ENCODE measurements at places on chromosomes 13 and 19. TPM values are rescaled to one million over a fixed set of nuclear protein-coding genes. Genes with fewer than 3 reads are reported as not detected.

KIR2DL1 gene
- not detected for total RNA-seq

TNFRSF19 gene
- total RNA-seq, result 0.20 TPM

TIMM44 gene
- total RNA-seq, result 129 TPM

KLK12 gene
- not detected for total RNA-seq

KLK7 gene
- 0.66 TPM for total RNA-seq

KBTBD6 gene
- total RNA-seq, result 9.2 TPM

GJB6 gene
- total RNA-seq, result not detected

RNF17 gene
- not detected for total RNA-seq

ABCA7 gene
- total RNA-seq, result 45.0 TPM

CYP2A7 gene
- total RNA-seq, result 0.21 TPM

ZNF606 gene
- 24.5 TPM for total RNA-seq

NKPD1 gene
- 0.76 TPM for total RNA-seq

TTC9B gene
- not detected for total RNA-seq

SYNE4 gene
- 17.6 TPM for total RNA-seq

AMER2 gene
- 0.18 TPM for total RNA-seq

ATP4A gene
- total RNA-seq, result 0.59 TPM

PODNL1 gene
- total RNA-seq, result 1.4 TPM

LIPE gene
- total RNA-seq, result 11.5 TPM

DNA sequence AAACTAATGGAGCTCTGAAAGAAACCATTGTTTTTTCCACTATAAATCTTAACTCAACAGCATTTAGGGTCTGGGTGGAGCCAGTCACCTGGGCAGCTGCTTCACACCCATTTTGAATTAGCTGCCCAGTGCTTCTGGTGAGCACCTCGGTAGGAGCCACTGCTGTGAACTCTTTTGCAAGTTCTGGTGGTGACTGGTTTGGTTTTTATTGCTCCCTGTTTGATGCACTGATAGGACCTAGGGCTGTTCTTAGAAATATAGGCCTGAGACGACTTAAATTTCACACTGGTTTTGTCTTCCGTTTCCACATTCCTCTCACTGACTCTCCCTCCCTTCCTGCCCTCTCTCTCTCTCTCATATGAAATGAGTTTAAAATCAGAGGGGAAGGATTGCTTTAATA lies 103.9 kb downstream of the GGACT start:
- DNase-seq, result no peak

GRCh38 chr13:40600149-40600751 lies 66.2 kb downstream of the FOXO1 start:
- DNase-seq, result no peak

GRCh38 chr19:3423183-3423829 lies 56.9 kb downstream of the NFIC start:
- DNase-seq, result no peak

GRCh38 chr19:12722566-12723380 lies 959 bp downstream of the TNPO2 start:
- DNase-seq, result peak; percentile 96

DNA sequence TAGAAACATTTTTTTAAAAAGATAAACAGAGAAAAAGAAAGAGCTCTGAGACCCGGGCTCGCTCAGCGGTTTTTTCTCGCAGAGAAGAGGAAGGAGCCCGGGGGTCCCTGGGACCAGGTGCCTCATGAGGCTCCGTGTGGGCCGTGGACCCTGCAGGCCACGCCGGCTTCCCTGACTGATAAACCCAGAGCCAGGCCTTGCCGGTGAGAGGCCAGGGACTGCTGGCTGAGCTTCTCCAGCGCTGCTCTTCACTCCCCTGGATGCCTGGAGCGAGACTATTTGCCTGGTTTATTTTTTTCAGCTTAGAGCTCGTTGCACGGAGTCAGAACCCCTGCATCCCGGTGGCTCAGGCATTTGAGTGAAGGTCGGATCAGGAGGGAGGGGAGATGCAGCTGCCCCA lies 53.4 kb upstream of the F7 start:
- DNase-seq, result no peak

DNA sequence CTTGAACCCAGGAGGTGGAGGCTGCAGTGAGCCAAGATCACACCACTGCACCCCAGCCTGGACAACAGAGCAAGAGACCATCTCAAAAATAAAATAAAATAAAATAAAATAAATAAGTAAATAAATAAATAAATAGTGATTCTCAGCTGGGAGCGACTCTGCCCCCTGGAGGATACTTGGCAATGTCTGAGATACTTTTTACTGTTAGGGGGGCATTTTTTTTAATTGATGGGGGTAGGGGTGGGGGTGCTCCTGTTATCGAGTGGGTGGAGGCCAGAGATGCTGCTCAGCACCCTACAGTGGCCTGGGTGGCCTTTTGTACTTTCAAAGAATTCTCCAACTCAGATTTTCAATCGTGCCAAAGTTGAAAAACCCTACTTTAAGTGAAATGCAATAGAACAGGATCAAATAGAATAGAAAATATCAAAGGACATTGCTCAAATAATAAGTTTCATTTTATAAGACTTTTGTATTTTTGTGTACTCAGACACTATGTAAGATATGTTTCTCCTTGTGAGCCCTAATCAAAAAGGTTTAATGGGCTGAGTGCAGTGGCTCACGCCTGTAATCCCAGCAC lies 7.1 kb upstream of the CLPP start:
- DNase-seq, result no peak

GRCh38 chr13:110912651-110913051 lies 2.2 kb downstream of the ANKRD10 start:
- no peak for DNase-seq

GRCh38 chr13:23140492-23140891 lies 40.3 kb upstream of the SGCG start:
- no peak for DNase-seq

DNA sequence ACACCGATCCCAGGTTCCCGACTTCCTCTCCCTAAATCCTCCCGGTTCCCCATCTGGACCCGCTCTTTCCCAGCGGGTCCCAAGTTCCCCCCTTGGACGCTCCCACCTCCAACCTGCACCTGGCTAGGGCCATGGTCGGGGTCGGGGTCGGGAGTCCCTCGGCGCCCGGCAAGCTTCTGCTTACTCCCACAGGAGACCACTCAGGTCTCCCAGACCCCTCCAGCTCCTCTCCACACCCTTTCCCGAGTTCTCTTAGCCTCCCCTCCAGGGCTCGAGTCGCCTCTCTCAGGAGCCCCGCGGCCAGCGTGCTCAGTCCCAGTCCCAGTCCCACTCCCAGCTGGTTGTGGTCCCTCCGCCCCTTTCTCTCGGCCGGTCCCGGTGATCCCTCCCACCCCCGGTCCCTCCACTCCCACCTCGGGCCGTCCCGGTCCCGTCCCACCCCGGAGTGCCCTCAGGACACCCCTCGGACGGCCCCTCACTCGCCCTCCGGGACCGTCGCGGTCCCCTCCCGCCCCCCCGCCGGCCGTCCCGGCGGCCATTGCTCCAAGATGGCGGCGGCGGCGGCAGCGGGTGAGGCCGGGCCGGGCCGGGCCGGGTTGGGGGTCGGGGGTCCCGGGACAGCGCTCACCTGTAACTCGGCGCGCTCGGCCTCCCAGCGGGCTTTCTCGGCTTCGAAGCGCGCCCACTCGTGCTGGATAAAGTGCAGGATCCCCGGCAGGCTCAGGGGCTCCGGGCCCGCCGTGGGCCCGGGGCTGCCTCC lies at the start of gene FKRP:
Gene FKRP (plus strand): TSS at position 537 of the 760 bp plus-strand sequence. CDS start 9,394 bp downstream, outside the sequence.
- DNase-seq, result peak; percentile 47

DNA sequence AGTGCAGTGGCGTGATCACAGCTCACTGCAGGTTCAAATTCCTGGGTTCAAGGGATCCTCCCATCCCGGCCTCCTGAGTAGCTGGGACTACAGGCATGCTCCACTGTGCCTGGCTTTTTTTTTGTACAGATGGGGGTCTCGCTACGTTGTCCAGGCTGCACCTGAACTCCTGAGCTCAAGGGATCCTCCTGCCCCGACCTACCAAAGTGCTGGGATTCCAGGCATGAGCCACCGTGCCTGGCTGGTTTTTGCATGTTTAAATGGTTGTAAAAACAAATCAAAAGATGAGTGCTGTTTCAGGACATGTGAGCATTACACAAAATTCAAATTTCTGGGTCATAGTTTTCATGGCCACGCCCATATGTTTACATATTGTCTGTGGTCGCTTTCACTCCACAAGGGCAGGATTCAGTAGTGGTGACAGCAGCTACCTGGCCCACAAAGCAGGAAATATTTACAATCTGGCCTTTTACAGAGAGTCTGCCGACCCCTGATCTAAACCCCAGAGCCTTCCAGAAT lies 5.3 kb downstream of the MATK start:
- DNase-seq, result no peak

GRCh38 chr13:79376843-79377242 lies 29.2 kb downstream of the RBM26 start:
- no peak for DNase-seq

DNA sequence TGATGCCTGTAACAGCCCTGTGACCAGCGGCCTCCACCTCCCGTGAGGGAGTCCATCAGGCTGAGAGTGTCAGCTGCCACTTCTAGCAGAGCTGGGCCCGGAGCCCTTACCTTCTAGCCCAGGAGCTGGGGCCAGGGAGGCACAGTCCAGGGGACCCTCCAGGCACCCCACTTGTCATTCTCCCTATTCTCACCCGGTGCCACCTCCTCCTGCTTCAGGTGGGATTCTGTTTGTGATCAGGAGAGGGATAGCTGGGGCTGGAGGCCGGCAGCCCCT lies 4.1 kb downstream of the RASA3 start:
- DNase-seq, result no peak

DNA sequence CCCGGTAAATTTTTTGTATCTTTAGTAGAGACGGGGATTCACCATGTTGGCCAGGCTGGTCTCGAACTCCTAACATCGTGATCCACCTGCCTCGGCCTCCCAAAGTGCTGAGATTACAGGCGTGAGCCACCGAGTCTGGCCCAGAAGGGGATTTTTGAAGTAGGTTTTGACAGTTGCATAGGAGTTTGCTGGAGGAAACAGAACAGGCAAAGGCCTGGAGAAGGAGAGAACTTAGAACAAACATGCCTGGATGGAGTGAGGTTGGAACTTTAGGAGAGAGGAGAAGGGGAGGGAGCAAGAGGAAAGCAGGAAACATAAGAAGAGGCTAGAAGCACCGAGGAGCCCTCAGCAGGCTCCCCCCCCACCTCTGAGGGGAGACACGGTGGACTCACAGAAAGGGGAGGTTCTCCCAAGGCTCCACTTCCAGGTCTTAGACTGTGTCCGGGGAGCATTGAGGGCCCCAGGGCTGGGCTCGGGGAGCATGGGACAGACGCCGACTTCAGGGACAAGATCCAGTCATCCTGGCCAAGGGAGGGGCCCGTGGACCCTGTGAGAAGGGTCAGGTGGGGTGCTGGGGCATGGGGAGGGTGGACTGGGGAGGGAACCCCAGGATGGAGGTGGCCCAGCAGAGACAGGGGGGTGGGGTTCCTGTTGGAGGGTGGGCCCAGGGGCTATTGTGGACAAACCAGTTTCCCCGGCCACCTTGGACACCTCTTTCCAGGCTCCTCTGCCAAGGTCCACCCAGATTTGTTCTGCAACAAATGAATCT lies 1.8 kb upstream of the FBN3 start:
- DNase-seq, result no peak

DNA sequence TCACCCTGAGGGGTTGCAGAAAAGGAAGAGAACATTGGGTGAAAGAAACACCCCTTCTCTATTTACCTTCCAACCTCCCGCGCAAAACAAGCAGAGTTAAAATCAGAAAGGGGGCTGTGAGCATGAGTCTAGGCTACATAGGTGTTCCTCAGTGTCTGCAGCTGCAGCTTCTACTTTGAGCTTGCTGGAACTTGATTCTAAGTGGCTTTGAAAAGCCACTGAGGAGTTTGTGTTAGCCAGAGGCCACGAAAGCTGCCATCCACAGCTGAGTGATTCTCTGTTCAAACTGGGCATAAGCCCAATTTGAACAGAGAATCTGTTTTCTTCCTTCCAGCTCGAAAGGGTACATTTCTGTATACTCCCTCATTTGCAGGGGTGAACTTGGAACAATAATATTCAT lies 343.9 kb downstream of the PCDH9 start:
- no peak for DNase-seq

GRCh38 chr13:24719139-24719538 lies 38.9 kb downstream of the ATP12A start:
- DNase-seq, result no peak

GRCh38 chr19:11480715-11481533 lies at the start of gene ELAVL3:
Gene ELAVL3 (minus strand): TSS chr19:11481046. CDS start chr19:11480608, 438 bp downstream.
- peak; percentile 69 for DNase-seq

GRCh38 chr19:31145007-31145406 lies 204.2 kb downstream of the TSHZ3 start:
- DNase-seq, result no peak

GRCh38 chr13:100543872-100544602 lies 44.6 kb downstream of the GGACT start:
- no peak for DNase-seq

DNA sequence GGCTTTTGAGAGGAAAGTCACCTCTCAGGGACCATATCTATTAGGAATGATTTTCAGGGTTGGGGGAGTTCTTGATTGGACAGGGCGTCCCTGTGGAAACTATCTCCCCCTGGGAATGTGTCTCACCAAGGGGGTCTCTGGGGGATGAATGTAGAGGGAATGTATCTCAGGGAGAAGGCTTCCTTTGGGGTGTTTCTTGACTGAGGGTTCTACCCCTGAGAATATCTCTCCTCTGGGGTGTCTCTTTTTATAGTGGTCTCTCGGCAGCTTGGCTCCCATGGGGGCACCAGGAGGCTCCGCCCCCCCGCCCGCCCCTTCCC lies 1.0 kb downstream of the RTBDN start:
- DNase-seq, result no peak

- no peak for DNase-seq
Observed at GRCh38 chr13:98503175-98504028, 73.5 kb downstream of the STK24 start.

DNA sequence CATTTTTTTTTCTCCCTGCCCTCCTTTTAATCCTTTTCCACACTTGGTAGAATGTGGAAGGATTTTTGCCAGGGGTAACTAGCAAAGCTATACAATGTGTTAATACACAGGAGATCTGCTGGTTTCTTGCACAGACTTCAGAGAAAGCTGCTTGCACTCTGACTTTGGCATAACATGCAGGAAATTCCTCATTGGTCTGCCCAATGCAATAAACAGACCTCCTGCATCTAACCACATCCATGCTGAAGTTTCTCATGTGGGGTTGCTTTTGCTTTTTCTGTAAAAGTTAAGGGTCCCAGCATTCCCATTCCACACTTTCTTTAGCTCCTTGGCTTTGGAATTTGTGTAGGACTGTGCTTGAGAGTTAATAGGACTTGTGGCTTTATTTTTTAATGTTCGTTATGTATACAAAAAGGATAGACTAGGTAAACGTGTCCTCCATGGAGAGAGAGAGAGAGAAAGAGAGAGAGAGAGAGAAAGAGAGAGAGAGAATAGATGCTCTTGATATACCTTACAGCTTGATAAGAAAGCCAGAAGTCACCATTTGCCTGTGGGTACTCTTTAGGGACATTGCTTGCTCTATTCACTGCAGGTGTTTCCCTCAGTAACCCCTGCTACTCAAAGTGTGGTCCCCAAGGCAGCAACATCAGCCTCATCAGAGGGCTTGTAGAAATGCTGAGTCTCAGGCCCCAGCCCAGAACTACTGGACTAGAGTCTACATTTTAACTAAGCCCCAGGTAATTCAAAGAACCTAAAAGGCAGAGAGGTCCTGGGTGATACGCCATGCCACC lies 170.5 kb downstream of the SHISA2 start:
- DNase-seq, result no peak

GRCh38 chr19:49362048-49362928 lies at the start of gene TEAD2:
Gene TEAD2 (minus strand): TSS chr19:49362416. CDS start chr19:49360075, 2,341 bp downstream.
- peak; percentile 84 for DNase-seq

GRCh38 chr13:28820099-28821051 lies at the start of gene MTUS2:
Gene MTUS2 (plus strand): TSS chr13:28820339.
- peak; percentile 70 for DNase-seq

- DNase-seq, result no peak
Observed at GRCh38 chr13:97266772-97267417, 44.8 kb downstream of the MBNL2 start.

All from WTC11 (cell line).